ENCODE measurements at places on chromosomes 16 and 17.
A peak's percentile ranks its signal among the peaks of the same experiment; 100 is the strongest.

GRCh38 chr16:72189865-72190371 lies 18.0 kb upstream of the PMFBP1 start:
- peak; percentile 26 for DNase-seq

DNA sequence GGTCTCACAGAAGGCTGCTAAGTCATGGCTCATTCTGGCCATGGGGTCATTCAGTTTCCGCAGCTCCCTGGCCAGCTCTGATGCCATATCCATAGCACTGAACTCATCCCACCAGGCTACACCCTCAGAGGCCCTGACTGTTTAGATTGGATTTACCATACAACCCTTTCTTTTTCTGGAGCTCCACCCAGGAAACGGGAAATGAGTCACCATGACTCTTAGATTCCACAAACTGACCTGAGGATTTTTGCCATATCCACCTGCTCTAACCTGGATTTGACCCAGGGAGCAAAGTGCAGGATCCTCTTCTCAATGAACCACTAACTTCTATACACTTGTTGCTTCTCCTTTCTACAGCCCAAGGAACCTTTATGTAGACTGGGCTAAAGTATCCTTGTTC lies 20.3 kb upstream of the CALB2 start:
- peak; percentile 91 for DNase-seq

DNA sequence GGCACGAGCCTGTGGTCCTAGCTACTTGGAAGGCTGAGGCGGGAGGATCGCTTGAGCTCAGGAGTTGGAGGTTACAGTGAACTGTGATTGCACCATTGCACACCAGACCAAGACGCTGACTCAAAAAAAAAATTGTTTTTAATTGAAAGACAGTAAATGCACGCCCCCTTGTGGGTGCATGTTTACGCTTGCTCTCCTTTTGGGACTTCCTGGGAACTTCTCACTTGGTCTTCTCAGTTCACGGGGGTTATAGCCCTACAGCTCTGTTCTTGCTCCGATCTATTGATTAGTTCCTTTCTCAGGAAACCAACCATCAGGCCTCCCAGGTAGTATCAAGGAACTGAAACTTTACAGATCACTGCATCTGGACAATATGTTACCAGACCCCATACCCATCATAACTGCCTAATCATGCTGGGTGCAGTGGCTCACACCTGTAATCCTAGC lies 14.2 kb upstream of the RIPOR1 start:
- DNase-seq: peak; percentile 59

DNA sequence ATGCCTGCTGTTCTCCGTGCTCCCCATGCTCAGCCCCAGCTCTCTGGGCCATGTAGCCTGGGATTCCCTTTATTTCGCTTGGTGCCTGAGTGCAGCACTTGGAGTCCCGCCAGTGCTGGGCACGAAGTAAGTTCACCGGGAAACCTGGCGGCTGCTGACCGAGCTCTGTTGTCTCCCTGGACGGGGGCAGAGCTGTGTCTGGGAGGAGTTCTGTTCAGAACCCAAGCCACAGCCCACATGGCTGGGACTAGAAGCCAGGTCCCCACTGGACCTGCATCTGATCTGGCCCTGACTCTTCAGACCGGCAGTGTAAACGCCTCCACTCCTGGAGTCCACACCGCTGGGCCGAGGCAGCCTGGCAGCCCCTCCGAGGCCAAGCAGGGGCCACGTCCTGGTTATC lies 37.5 kb upstream of the CIBAR2 start:
- DNase-seq: no peak

- no peak for DNase-seq
These were observed 184.8 kb upstream of the GSE1 start for GRCh38 chr16:85428168-85428898.

DNA sequence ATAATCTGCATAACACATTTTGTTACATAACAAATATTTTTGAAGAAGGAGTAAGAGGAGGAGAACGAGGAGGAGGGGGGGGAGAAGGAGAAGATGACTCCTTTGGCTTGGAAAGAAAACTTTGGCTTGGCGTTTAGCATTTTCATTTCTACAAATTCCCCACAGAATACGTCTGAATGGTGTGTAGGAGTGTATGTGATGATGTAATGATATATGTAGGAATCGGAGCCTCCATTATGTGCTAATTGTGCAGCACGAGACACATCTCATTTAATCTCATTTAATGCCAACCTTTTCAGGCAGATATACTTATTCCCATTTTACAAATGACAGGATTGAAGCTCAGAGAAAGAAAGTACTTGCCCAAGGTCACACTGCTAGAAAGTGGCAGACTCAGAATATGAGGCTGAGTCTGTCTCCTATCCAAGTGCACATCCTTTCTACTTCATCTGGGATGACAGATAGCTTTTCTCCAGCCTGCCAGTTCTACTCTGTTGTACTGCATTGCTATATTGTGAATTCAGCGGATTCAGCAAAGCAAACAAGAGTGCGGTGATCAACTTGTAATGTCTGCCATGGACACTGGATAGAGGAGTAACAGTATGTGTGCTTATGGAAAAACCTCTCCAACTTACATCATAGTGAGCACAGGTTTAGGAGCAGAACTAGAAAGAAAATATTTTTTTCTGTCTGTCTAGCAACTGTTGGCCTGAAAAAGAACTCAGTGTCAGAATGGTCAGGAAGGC lies 10.4 kb upstream of the SLC47A2 start:
- DNase-seq: no peak

Measured in RWPE1 (cell line).